ENCODE measurements at places on chromosomes 7 and 10.

- no peak for DNase-seq
Observed at GRCh38 chr10:66180581-66181318, 745.1 kb upstream of the LRRTM3 start.

DNA sequence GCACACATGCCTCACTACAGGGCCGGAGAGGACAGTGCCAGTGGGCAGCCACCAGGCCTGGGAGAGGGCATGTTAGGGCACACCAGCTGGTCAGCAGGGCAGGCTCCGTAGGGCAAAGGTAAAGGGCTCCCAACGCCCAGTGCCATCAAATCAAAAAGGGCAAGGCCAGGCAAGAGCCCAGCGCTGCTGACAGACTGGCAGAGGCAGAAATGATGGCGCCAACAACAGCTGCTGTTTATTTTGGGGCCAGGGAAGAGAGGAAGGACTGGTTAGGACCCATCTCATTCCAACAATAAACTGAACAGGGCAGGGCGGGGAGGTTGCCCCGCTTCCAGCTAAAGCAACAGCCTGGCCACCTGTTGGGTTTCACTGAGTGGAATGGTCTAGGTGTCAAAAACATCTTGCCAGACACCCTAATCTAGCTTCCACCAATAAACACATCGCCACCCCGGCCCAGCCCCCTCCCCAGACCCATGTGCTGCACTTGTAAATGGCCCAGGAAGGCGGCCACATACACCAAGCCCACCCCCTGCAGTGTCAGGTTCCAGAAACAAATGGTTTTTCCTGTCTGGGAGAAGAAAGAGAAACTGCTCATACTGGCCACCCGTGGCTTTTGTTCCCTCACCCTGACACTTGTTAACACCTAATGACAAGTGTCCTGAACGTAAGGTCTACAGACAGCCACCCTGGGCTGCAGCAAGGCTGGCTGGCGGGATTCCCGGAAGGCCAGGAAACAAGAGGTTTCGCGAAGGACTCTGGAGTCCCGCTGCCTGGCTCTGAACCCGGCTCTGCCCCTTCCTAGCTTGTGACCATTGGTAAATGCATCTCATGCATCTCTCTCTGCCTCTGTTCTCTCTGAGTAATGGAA is 15.3 kb downstream of the SH3PXD2A start:
- DNase-seq, result no peak

DNA sequence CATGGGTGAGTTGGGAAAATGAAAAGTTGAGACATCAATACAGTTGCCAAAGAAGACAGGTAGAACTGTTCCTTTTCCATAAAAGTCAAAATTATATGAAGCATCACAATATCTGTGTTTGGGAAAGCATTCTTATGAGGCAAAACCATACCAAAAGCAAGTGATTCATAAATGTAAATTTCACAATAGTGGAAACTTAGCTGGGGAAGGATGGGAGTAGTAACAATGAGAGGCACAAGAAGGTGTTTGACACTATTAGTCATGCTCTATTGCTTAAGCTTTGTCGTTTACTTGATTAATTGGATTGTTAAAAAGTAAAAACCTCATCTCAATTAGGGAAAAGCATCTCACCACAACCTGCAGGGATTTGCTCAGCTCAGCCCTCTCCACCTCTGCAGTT is 240.2 kb downstream of the C7orf25 start:
- no peak for DNase-seq

DNA sequence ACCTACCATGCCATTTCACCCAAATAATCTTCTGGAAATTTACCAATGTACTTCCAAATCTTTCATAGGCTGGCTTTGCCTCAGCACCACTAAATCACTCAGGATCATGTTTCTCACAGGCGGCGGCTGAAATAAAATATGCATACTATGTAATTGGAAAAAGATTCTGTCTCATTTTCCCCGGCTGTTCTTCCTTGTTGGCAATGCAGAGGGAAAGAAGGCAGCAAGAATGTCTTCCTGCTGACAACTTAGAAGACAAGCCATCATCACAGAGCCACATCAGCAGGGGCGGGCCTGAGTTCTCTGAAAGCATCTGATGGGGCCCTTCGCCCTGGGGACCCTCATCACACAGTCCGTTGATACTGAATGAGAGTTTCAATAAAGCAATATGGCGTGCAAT is 39.2 kb upstream of the COL1A2 start:
- no peak for DNase-seq

DNA sequence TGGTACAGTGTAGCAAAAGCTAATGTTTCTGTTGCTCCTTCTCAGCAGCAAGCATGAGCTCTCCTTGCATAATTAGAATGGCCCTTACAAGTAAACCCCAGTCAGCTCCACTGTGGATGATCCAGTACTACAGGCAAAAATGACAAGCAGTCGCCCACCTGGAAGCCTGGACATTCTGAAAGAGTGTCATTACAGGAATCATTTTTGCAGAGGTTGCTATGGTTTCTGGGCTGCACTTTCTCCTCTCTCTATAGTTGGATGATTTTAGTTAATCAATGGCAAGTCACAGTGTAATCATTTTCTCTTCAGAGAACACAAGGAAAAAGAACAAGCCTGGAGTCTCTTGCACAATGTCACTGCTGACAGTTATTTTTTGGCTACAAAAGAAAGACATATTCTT is 102.9 kb upstream of the MYO3A start:
- no peak for DNase-seq

DNA sequence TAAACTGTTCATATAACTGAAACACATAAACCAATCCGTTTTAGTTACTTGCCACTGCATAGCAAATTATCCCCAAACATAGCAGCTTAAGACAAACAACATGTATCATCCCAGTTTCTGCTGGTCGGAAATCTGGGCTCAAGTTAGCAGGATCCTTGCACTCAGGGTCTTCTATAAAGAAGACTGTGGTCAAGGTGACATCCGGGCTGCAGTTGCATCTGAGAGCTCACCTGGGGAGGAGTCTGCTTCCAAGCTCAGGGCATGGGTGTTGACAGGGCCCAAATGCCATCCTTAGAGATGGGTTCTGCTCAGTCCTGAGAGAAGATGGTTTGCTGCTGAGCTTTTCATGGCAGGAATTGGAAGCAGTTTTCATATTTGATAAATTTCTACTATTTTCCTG is 431.2 kb downstream of the PAXIP1 start:
- no peak for DNase-seq

- no peak for DNase-seq
Observed at GRCh38 chr10:55019439-55019838, 218.4 kb upstream of the PCDH15 start.

GRCh38 chr10:88840881-88841280 is 10.8 kb downstream of the ANKRD22 start:
- DNase-seq, result no peak

- DNase-seq, result no peak
Observed at GRCh38 chr7:139725858-139726484, 51.8 kb downstream of the HIPK2 start.

DNA sequence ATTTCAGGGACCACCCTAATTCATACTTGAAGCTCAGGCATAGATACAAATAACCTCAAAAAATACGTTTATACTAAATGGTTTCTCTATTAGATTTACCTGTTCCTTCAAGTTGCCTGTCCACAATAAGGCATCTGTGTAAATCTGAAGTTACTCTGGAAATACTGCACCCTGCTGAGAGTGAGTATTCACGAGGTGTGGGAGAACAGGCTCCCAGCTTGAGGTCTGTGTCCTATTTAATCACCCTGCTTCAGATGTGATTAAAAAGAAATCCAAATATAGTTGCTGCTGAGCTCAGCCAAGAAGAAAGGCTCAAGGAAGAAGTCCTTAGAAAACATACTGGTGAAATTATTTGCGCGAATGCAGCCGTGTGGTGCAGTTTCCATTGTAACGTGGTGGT is 136.8 kb downstream of the KLF6 start:
- no peak for DNase-seq

GRCh38 chr7:71384094-71384493 is 252.2 kb downstream of the GALNT17 start:
- no peak for DNase-seq
